T-helper 2 cell (primary cell): ENCODE measurements at places on chromosomes 11 and 22.

DNA sequence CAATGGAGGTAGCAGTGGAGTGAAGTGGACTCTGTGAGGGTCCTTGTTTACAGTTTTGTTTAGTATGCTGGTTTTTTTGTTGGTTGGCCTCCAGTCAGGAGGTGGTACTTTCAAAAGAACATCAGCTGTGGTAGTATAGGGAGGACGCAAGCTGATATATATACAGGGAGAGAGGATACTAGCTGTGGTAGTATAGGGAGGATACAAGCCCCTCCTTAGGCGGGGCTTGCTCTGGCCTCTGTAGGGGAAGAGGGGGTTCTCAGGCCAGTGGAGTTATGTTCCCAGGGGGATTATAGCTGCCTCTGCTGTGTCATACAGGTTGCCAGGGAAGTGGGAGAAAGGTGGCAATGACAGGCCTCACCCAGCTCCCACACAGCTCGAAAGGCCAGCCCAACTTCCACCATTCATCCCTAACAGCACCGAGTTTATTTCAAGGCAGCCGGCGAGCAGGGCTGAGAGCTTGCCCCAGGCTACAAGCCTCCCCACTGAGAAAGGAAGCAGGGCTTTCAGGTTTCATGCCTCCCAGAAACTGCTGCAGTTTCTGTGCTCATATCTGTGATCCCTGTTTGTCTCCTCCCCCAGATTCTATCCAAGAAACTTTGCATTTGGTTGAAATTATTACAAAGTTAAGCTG, 10.4 kb downstream of the OR52E6 start:
- DNase-seq, result no peak

DNA sequence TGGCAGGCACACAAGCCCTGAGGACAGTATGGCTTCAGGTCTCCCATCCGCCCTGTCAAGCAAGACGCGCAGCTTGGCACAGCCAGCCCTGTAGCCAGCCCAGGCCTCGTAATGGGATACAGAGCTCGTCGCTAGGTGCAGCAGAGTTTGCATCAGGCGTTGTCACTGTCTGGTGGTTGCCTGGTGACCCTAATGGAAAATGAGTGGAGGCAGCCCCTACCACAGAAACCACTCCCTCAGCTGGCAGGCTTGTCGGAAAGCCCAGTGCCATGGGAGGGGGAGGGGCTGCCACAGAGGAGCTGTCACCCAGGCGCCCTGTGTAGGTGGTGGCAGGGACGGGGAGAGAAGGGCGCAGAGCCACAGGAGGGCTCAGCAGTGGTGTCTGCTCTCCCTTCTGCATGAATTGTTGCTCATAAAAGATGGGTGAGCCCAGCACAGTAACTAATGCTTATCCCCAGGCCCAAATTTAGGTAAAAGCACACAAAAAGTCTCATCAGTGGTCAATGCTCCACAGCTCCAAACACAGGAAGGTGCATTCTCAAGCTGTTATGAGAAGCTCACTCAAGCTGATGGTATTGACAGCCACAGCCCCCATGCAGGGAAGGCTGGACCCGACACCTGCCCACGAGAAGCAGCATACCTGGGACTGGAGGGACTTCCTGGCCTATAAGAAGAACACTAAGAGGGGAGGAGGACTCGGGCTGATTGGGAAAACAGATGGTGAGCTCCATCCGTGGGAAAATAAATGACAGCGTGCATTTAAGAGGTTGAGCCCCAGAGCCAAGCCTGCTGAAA, 164.6 kb downstream of the ETS1 start:
- DNase-seq, result peak; percentile 72

- DNase-seq, result no peak
These were observed 2.9 kb downstream of the QSER1 start for GRCh38 chr11:32895471-32895870.

GRCh38 chr11:66317723-66318599, 1.1 kb upstream of the CD248 start:
- peak; percentile 70 for DNase-seq

DNA sequence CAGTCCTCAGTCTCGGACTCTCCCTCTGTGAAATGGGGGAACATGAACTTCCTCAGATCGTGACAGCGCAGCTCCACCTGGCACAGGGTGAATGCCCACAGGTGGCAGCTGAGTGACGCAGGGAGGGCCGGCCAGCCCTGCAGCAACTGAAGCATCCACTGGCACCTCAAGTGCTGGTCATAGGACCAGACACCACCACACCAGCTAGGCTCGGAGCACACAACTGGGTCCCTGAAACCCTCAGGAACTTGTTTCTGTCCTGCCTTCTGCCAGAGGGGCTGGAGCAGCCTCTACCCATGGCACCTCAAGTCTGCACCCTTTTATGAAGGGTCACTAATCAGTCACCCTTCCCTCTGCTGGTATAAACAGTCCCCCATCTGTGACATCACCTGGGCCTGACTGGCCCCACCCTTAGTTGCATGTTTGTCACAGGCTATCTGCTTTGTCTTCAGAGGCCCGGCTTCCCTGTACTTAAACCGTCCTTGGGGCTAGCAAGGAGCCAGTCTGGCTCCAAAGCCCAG, 7.4 kb upstream of the CDC42BPG start:
- no peak for DNase-seq

GRCh38 chr11:60343094-60343704, 16.1 kb downstream of the MS4A6E start:
- no peak for DNase-seq

- DNase-seq, result no peak
These were observed 28.6 kb downstream of the PARVG start for GRCh38 chr22:44209343-44209742.

GRCh38 chr11:82873919-82874333, 26.3 kb downstream of the PRCP start:
- DNase-seq, result peak; percentile 74

- DNase-seq, result no peak
These were observed 55.2 kb downstream of the MACROD1 start for GRCh38 chr11:64110465-64111375.

DNA sequence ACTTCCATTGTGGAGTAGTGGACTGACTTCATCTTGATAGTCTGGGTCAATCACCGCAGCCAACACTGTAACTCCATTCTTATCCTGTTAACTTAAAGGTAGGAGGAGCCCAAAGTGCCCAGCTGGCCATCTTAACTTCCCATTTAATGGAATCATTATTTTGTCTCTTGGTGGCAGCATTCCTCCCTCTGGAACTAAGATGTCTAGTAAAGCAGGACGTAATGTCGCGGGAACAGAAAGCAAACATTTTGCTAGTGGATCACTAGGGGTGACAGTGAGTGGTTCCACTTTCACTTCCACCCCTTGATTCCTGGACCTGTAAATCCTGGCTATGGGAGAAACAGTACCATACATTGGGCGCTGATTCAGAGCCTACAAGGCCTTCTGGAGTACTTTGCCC, 71.4 kb downstream of the GAB4 start:
- DNase-seq, result no peak

GRCh38 chr11:86930957-86931547, 24.1 kb downstream of the FZD4 start:
- DNase-seq, result no peak

DNA sequence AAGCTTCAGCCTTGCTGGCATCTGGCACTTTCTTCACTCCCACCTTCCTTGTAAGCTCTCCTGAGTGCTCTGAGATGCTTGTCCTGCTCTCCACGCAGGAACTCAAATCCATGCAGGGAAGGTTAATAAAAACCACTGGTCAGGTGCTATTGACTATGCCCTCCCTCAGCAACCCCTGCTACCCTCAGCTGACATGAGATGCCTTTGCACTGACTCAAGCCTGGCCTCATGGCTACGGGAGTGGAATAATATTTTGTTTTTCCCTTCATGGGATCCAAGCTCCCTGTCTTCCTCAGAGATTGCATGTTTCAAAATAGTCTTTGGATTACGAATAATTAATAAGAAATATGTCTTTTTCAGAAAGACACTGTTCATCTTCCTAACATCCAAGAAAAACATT, 31.7 kb upstream of the ABCC8 start:
- DNase-seq, result no peak

GRCh38 chr22:37681556-37682049, 4.5 kb upstream of the NOL12 start:
- peak; percentile 54 for DNase-seq
